Mesothelial cell of epicardium (in vitro differentiated cells): ENCODE measurements at places on chromosomes 3 and 15.

GRCh38 chr15:98402486-98402885 is 245.9 kb upstream of the IGF1R start:
- H3K36me3 ChIP-seq: no peaks in the 10 kb centered on the region
- no peak for DNase-seq
- H3K27me3 ChIP-seq: peaks cover 47% of the 10 kb centered on the region
- H3K4me1 ChIP-seq: no peaks in the 10 kb centered on the region

GRCh38 chr15:63752075-63752684 is 81.6 kb downstream of the HERC1 start:
- H3K27ac ChIP-seq: no peak overlapping the region
- no peaks in the 10 kb centered on the region for H3K27me3 ChIP-seq
- no peak overlapping the region for H3K4me3 ChIP-seq

GRCh38 chr3:50028346-50028745 is 60.4 kb upstream of the RBM5 start:
- H3K27ac ChIP-seq: no peak overlapping the region
- peaks cover 32% of the 10 kb centered on the region for H3K36me3 ChIP-seq
- no peak for DNase-seq
- H3K27me3 ChIP-seq: no peaks in the 10 kb centered on the region
- no peak overlapping the region for H3K4me3 ChIP-seq
- no peaks in the 10 kb centered on the region for H3K4me1 ChIP-seq

GRCh38 chr3:151631946-151632345 is 101.8 kb upstream of the AADACL2 start:
- H3K27me3 ChIP-seq: no peaks in the 10 kb centered on the region
- H3K4me3 ChIP-seq: no peak overlapping the region
- peaks cover 20% of the 10 kb centered on the region for H3K4me1 ChIP-seq
- no peak overlapping the region for H3K27ac ChIP-seq
- no peak for DNase-seq

- peaks cover 15% of the 10 kb centered on the region for H3K4me1 ChIP-seq
- H3K4me3 ChIP-seq: no peak overlapping the region
- no peak overlapping the region for H3K27ac ChIP-seq
- no peaks in the 10 kb centered on the region for H3K27me3 ChIP-seq
- DNase-seq: no peak
Observed at GRCh38 chr15:64341961-64342360, 14.0 kb downstream of the CSNK1G1 start.

DNA sequence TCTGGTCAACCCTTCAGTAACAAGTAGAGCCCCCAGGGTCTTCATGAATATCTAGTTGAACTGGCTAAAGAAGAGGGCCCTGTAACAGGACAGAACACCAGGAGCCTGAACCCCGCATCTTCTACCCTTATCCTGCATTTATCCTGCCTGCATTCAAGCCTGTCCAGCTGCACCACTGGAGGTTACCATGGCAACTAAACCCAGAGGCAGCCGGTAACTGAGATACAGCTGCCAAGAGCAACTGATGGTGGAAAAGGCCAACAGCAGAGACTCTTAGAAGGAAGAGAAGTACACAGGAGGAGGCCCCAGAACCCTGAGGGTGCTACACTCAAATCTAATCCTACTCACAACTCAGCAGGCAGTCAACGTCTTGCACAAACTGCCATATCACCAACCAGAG is 3.7 kb upstream of the PRKAR2A start:
- no peak overlapping the region for H3K27ac ChIP-seq
- no peaks in the 10 kb centered on the region for H3K36me3 ChIP-seq
- DNase-seq: no peak
- H3K4me1 ChIP-seq: peaks cover 17% of the 10 kb centered on the region
- no peak overlapping the region for H3K4me3 ChIP-seq
- no peaks in the 10 kb centered on the region for H3K27me3 ChIP-seq
